Progenitor cell of endocrine pancreas (in vitro differentiated cells): ENCODE measurements at places on chromosomes 1 and 21.

GRCh38 chr1:222195857-222196256 is 352.0 kb downstream of the HHIPL2 start:
- DNase-seq: no peak

DNA sequence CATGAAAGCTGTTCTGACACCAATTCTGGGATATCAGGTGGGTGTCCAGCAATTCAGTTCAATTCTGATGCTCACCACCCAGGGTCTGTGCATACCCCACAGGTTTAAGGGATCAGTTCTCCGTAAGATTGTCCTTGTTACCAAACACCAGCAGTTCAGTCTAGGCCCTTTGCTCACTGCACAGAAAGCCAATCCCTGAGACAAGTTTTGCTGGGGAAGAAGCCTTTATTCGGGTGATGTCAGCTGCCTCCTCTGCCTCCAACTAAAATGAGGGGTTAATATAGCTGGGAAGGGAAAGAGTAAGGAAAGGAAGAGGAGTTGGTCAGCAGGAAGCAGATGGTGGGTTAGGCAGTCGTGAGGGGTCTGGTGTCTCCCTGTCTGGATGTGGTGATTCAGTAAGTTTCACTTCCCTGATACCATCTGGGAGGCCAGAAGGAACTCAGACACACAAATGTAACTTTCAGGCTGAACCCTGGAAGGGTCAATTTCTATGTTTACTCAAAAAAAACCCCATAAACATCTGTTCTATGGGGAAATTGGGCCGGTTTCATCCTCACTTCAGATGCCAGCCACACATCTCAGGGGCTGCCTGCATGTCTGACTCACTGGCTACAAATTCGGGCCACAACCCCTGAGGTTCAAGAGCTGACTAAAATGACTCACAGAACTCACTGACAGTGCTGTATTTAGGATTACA is 83.3 kb upstream of the PGBD5 start:
- no peak for DNase-seq

DNA sequence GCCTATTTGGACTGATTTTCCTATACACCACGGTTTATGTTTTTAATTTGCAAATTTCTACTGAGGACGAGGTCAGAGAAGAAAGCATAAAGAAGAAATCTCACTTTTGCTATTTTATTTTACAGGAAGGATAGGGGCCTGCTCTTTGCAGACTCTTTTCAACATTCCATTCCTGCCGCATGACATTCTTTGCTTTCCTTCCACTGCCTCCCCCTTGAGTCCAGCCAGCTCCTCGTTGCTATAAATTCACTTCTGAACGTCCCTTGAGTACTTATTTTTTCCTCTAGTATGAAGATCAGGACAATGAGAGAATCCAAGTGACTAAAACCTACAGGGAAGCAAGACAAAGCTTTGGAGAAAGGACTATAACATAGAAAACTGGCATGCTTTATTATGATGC is 53.4 kb upstream of the PTGFR start:
- no peak for DNase-seq

DNA sequence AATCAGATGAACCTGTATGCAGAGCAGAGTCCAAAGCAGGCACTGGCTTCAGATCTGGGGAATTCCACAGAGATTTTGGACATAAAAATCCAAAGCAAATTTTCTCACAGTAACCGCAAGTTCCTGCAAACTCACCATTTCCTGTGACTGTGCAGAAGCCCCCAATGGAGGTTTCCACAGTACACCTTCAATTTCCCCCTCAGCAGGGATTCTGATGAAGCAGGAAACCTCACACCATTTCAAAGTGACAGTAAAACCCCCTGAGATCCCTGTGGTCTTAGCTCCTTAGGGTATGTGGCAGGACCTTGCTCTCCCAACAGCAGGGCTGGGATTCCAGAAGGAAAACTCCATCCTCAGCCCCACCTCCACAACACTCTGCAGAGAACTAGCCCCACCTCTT is 6.0 kb upstream of the TGFBR3 start:
- DNase-seq: no peak

GRCh38 chr1:216020743-216021345 is 402.4 kb downstream of the USH2A start:
- no peak for DNase-seq

- no peak for DNase-seq
Measured at GRCh38 chr1:84379138-84379916, 19.0 kb upstream of the DNASE2B start.

- no peak for DNase-seq
Measured at GRCh38 chr1:106502659-106503058, 553.8 kb upstream of the PRMT6 start.
